M059J (cell line): ENCODE measurements at places on chromosomes 13 and 19.

- no peak for DNase-seq
Observed at GRCh38 chr19:5863030-5863665, 7.2 kb downstream of the FUT5 start.

- DNase-seq = no peak
Observed at GRCh38 chr13:102933523-102933922, 87.7 kb downstream of the ERCC5 start.

DNA sequence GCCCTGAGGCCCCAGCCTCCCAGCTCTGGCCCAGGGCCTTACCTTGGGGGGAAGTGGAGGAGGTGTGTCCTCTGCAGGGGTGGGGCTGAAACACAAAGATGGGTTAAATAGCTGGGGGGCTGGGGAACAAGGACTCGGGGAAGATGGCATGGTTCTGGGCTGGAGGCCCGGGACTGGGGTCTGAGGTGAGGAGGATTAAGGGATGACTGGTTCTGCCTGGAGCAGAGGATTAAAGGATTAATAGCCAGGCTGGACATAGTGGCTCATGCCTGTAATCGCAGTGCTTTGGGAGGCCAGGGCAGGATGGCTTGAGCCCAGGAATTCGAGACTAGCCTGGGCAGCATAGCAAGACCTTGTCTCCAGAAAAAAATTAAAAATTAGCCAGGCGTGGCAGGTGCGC lies 11.6 kb downstream of the MAP4K1 start:
- no peak for DNase-seq

GRCh38 chr13:20608438-20609020 lies 41.6 kb downstream of the IFT88 start:
- peak; percentile 20 for DNase-seq

- peak; percentile 99 for DNase-seq
Observed at GRCh38 chr19:19063183-19064097, at the start of gene SLC25A42. Gene SLC25A42 (plus strand): TSS chr19:19063994. CDS start chr19:19096125, 32,131 bp downstream.

DNA sequence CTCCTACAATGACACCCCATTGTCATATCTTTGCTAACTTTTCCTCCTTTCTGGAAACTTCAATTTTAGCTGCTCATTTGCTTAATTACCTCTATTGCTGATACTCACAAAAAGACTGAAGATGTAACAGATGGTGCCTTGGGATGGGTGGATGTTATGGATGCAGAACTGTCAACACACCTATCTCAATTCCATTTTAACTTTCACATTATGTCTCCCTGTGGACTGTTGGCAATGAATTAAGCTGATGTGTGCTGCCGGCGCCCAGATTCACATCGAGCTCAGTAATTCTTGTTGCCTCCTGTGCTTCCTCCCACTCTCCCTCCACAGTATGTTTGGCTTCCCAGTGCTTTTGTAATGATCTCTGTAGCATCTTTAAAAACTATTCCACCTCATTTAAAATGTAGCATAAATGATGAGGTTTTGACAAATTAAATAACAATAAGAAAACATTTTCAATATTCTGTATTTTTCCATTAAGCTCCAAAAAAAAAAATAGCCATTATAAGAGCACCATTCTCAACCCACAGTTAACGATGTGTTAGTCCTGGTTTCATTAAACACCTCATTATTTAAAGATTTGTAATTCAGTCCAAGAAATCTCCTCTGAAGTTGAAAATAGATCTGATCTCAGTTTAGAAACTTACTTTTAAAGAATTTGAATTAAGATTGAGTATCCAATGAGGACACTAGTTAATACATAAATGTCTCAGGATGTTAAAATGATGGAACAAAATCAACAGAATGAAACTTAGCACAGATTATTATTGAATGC lies 99.9 kb upstream of the FAM216B start:
- no peak for DNase-seq

GRCh38 chr13:97284558-97284957 lies 62.4 kb downstream of the MBNL2 start:
- no peak for DNase-seq

GRCh38 chr13:91178099-91178498 lies 169.4 kb upstream of the MIR17HG start:
- no peak for DNase-seq

- no peak for DNase-seq
Observed at GRCh38 chr13:75461314-75461713, 20.7 kb downstream of the TBC1D4 start.

- no peak for DNase-seq
Observed at GRCh38 chr19:31957711-31958110, 387.7 kb upstream of the ZNF507 start.

GRCh38 chr13:73720216-73720840 lies 413.9 kb downstream of the KLF12 start:
- DNase-seq = no peak

DNA sequence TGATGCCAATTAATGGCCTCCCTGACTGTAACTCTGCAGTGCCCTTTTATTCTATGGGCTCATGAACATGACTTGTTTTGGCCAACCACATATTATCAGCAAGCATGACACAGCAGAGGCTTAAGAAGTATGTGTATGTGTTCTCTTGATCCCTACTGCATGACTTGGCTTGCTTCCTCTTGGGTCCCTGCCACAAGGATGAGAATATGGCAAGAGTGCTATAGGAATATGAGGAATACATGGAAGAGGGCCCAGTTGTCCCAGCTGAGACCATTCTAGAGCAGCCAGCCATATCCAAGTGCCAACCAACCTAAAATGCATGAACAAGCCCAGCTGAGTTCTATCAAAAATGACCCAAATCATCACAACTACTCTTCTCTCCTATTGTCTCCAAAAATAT lies 576.7 kb upstream of the PCDH9 start:
- no peak for DNase-seq

DNA sequence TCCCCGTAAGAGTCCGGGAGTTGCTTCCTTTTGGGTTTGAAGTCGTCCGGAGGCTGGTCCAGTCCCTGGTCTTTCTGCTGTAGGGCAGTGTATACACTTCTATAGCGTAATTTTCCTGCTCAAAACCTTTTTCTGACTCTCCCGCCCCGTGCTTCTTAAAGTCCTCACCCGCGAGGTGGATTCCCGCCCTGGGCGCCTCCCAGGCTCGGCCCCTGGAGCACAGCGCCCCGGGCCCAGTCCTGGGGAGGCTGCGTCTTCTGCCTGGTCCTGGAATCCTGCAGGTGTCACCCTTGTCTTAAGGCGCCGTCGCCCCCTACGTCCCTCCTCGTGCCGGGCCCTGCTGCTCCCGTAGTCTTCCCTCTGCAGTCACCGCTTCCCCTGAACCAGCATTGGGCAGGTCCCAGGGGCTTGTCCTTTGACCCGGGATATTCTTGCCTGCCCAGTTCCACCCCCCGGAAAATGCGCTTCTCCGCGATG lies 34.4 kb upstream of the ZNF808 start:
- no peak for DNase-seq

DNA sequence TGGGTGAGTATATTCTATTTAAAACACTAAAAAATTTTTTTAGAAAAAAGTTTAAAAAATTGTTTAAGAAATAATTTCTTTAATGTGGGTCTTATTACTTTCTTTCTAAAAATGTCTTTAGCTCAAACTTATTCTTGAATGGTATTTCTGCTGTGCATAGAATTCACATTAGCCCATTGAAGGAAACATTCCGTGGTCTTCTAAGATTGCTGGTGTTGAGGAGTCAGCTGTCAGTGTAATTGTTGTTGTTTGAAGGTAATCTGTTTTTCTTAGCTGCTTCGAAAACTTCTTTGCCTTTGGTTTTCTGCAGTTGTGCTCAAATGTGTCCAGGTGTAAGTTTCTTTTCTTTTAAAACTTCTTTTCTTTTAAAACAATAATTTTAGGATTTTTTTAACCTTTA lies 85.4 kb upstream of the KLF12 start:
- DNase-seq = no peak

DNA sequence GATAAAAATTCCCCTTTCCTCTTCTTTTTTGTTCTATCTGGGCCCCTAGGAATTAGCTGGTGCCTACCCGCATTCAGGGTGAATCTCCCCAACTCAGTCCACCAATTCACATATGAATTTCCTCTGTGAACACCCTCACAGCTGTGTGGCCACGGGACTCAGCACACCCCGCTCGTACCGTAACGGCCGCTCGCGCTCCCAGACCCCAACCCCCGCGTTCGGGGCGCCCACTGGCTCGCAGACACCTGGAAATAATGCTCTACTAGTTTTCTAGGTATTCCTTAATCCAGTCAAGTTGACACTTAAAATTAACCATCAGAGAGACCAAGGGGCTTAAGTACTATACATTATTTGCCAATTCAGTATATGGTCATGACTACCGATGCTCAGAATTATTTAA lies 1702.1 kb upstream of the PCDH20 start:
- no peak for DNase-seq

DNA sequence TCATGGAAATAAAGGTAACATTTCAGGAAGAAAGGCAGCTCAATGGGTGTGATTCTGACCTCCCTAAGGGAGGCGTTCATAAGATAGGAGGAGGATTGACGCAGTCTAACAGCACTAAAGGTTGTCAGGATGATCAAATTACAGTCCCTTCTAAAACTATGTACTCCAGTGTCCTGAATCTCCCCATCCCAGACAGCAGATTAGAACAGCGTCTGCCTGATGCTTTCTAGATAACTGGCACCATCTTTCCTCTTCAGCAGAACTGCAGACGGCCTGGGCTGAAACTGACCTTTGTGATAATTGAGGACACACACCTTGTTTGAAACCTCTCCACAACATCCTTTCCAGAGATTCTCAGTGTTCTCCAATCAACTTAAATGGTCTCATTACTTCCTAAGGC lies 25.5 kb upstream of the SACS start:
- no peak for DNase-seq

DNA sequence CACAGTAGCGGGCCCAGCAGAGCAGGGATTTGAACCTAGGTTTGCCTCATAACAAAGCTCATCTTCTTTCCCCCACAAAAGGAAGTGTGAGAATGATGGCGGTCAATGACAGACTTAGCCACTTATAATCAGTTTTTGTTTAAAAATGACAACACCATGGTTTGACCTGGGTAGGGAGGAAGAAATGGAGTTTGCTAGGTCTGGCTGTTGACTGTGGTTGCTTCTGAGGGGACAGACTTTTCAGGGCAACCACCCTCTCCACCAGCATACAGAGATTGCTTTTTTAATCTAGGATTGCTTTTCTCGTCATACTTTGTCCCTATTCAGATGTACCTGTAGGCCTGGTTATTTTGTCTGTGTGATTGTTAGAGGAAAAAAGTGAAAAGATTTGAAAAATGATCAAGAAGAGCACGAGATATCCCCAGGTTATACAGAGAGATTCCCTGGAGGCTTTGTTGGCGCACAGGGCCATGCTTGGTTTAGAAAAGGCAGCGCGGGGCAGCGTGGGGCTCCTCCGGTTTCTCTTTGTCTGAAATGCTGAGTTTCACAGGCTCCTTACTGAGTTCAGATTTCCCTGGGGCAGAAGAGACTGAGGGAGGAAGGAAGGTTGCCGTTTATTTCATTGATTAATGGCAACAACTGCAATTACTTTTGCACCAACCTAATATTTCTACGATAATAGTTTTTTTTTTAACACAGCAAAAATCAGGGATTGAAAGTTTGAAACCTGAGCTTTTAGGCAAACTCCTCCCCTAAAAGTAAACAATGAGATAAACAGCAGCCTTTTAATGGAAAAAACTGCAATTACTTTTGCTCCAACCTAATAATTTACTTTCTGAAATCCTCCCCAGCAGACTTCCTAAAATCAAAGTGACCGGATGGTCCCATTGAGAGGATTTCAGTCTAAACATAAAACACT lies 97.0 kb upstream of the RNF113B start:
- no peak for DNase-seq

DNA sequence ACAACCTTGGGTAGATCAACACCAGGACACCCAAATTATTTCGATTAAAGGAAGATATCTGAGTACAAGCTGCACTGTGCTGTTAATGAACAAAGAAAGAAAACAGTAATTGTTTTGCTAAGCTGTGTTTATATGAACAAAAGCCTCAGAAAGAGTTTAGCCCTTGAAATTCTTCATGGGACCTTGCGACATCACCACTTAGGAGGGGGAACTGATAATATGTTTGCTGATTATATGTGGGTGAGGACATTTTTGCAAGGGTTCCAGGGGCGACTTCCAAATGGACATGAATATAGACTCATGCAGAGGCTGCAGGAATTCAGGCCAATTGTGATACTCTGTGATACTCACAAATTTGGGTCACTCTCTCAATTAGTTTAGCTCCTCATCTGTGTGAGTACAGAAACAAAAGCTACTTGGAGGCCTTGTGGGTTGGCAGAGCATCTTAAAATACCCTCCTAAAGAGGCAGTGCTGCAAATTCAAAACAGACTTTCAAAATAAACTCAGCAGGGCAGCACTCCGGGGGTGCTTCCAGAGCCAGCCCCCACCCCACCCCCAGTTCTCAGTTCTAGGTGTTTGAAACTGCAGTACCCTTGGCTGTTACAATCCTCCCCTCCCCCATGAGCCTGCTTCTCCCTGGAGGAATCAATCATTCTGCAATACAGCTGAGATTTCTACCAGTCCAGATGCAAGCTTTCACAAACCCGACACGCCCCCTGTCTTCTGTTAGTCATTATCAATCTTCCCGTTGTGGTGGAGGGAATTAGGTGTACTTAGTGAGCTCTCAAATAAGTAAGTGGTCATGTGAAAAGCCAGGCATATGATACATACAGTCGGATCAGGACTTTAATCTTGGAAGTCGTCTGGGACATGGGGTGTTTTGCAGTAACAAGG lies 97.0 kb upstream of the MBNL2 start:
- peak; percentile 75 for DNase-seq
